ENCODE measurements at places on chromosomes 5 and 9.

- no peak for DNase-seq
Measured at GRCh38 chr5:65394087-65394486, 87.6 kb downstream of the ADAMTS6 start.

GRCh38 chr5:16983022-16983639, 47.0 kb upstream of the MYO10 start:
- DNase-seq: no peak

GRCh38 chr9:90032296-90033027, 427.6 kb downstream of the GADD45G start:
- no peak for DNase-seq

DNA sequence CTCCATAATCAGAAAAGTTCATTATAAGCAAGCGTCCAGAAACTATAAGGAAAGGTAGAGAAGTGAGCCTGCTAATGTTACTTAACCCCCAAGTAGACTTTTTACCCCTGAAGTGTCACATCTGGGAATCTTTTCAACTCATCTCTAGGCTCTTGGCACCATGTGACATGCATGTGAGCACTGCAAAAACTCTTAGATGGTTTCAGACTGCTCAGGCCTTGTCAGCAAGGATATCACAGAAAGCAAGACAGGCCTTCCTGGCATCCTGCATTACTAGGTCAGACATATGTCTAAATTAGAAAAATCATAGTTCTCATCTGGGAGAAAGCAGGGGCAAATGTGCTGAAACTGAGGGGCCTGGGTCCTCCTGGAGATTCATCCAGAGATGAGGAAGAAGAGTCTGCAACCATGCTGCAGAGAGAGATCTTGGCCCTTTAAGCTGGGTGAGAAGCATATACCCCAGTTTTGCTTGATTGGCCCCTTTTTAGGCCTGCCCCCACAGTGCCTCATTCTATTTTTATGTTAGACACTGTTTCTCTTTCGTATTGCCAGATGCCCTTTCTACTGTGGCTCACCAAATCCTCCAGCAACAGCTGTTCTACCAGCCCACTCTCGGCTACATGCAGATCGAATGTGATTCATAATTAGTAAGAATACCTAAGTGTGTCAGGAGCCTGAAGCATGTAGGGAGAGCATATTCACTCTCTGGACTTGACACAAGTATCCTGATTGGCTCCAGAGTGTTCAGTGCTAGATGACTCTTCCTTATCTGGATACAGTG, 19.0 kb downstream of the TMEM8B start:
- no peak for DNase-seq

GRCh38 chr9:125359011-125359410, 97.4 kb downstream of the GAPVD1 start:
- DNase-seq: no peak

GRCh38 chr5:133890776-133891280, 77.6 kb downstream of the C5orf15 start:
- no peak for DNase-seq

GRCh38 chr5:30765706-30766105, 427.8 kb upstream of the CDH6 start:
- DNase-seq: no peak

- no peak for DNase-seq
Measured at GRCh38 chr5:94545870-94546625, 72.4 kb downstream of the KIAA0825 start.

DNA sequence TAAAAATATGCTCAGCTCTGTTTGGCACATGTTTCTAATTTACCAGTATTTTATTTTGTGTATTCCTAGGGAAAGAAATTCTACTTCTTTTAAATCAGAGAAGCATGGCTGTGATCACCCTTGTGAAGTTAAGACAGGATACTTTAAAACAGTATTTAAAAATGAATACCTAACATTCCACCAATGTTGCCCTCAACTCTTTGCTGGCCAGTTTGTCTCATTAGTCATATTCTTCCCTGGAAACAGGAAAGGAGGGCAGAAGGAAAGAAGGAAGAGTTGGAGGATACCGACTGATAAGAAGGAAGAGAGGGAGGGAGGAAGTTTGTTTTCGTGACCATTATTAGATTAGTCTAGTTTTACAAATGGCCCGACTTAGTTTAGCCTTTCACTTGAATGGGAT, 137.4 kb downstream of the PLK2 start:
- DNase-seq: no peak

DNA sequence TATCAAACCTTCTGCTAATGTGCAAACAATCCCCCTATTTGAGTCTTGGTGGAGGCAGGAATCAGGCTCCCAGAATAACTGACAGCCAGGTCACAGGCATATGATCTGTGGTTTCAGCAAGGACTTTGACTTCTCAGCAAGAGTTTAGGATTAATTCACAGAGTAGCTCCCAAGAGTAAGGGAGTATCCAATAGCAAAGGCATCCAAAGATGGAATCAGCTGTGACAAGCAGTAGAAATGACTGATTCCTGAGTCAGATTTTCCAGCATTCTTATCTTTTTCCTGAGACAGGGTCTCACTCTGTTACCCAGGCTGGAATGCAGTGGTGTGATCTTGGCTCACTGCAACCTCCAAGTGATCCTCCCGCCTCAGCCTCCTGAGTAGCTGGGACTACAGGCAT, 108.3 kb downstream of the EPB41L4A start:
- DNase-seq: no peak

DNA sequence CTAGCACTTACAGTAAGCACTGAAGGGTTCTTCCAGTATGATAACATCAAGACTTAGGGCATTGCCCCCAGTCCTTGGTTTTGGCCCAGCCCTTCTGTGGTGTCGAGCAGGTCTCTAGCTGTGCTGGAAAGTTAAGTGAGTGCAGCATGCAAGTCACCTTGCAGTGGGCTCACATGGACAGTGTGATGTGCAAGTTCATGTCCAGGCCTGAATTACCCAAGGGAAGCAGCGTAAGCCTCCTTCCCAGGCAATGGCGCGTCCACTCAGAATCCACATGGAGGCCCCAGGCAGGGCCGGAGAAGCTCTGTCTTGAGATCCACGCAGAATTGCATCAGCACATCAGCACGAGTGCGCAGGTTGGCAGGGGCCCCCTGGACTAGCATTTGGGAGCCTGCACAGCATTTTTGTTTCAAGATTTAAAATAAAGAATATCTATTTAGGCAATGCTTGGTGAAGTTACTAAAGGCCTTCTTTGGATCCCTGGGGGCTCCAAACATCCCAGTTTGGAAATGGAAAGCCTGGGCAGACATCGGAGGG, 108.4 kb upstream of the ALDH1B1 start:
- no peak for DNase-seq
